Stimulated activated naive CD8-positive, alpha-beta T cell treated with anti-CD3 and anti-CD28 coated beads, Interleukin-15, Interleukin-2, amounts not matched to agents 100 U/mL and 50 U/mL, for 24 hours (primary cell): ENCODE measurements at places on chromosomes 5 and 9.

- no peak for DNase-seq
Measured at GRCh38 chr5:95738072-95738471, 6.9 kb downstream of the RHOBTB3 start.

DNA sequence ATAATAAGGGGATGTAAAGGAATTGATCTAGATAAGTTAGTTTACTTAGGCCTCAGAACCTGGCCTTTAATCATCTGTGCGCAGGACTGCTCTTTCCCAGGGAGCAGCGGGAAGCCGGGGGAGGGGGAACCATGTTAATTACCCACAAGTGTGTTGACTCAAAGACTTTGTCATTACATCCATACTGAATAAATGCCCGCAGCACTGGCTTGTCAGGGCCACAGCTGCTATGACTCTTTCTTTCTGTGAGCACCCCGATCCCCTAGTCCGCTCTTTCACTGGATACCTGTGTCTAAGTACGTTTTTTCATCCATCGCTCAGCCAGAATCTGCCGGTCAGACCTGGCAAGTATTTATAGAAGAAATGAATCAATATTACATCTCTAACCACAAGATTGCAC is 249.3 kb upstream of the DMRT1 start:
- no peak for DNase-seq

DNA sequence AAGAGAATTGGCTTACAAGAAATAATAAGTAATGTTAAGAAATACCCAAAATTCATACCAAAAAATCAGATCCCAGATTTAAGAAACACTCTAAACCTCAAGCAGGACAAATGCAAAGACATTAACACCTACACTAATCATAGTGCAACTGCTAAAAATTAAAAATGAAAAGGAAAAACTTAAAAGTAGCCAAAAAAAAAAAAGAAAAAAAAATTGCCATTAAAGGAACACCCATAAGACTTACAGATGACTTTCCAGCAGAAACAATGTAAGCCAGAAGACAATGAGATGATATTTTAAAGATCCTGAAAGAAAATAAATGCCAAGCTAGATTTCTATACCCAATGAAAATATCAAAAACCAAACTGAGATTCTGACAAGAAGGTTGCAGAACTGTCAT is 101.5 kb downstream of the DENND1A start:
- DNase-seq = no peak

- DNase-seq = no peak
Measured at GRCh38 chr5:130520211-130520610, 615.9 kb downstream of the CHSY3 start.

- DNase-seq = no peak
Measured at GRCh38 chr9:98253565-98253964, 1.9 kb downstream of the TBC1D2 start.

DNA sequence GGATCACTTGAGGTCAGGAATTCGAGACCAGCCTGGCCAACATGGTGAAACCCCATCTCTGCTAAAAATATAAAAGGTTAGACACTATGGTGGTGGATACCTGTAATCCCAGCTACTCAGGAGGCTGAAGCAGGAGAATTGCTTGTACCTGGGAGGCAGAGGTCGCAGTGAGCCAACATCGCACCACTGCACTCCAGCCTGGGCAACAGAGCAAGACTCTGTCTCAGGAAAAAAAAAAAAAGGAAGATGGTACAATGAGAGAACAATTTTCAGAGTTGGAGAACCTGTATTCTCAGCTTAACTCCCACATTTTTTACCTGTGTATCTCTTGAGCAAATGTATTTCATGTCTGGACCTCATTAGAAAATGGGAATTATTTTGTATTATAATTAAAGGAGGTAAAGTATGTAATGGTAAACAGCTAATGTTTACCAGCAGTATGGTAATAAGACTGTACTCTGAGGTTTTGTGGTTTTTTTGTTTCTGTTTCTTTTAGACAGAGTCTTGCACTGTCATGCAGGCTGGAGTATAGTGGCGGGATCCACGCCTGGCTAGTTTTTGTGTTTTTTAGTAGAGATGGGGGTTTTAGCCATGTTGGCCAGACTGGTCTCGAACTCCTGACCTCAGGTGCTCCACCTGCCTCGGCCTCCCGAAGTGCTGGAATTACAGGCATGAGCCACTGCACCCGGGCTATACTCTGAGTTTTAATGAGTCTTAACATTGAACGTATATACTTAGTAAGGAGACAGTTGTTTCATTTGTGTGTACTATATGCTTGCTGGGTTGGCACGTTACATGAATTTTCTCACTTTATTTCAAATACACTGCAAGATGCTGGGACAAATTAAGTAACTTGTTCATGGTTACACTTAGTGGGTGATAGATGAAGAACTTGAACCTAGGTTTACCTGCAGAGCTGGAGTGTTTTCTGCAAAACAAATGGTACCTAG is 16.2 kb downstream of the UHRF2 start:
- peak; percentile 13 for DNase-seq

DNA sequence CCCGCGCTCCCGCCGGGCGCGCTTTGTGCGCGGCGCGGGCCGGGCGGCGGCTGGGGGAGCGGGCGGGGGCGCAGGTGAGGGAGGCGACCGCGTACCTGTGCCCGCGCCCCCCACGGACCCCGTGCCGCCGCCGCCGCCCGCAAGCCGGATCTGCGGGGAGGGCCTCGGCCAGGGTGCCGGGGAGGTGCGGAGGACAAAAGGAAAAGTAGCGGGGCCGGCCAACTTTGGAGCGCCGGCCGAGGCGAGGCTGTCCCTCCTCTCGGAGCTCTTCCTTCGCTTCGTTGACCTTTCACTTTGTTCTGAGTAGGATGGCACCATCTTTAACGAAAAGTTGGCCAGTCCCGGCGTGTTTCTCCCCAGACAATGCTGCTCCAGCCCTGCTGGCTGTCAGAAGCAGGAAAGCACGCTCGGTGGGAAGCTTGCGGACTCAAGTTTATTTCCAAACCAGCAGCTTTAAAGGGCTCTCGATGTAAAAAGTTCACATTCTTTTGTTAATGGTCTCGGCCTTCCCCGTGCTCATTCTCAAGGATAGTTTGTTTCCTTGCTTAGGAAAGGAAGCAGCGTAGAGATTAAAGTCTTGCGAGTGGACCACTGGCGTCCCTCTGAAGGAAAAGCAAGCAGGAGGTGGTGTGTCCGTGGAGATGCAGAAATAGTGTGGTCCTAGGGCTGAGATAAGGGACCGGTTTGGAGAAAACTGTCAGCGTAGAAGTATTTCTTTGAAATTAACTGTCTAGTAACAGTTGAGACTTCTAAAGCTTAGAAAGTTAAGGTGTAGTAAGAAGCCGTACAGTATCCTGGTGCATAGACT is 639 bp downstream of the EHMT1 start:
- peak; percentile 51 for DNase-seq

- DNase-seq = no peak
Measured at GRCh38 chr5:6396836-6397535, 18.6 kb upstream of the MED10 start.

DNA sequence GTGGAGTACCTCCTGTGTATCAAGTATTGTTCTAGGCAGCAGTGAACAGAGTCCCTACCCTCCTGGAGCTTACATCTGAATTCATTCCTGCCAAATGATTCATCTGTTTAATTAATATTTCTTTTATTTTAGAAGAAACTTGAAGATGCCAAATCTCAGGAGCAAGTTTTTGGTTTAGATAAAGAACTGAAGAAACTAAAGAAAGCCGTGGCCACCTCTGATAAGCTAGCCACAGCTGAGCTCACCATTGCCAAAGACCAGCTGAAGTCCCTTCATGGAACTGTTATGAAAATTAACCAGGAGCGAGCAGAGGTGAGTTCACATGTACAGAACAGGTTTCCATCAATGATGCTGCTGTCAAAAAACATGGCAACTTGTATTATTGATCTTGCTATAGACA is 57.9 kb downstream of the RAB14 start:
- DNase-seq = no peak

DNA sequence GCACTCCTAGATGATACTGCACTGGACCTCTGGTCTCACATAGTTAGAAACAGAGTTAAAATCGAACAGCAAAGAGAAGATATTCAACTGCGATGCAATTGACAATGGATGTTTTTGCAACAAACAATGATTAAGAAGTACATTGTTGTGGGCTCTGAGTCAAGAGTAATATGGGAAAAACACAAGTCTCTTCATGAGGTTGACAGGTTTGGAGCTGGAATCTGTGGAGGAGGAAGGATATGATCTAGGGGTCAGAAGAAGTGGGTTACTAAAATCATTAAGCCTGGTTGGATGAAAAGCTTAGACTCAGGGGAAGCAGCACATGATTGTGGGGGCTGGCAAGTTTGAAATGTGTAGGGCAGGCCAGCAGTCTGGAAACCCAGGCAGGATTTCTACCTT is 53.1 kb downstream of the PDCD1LG2 start:
- no peak for DNase-seq

- no peak for DNase-seq
Measured at GRCh38 chr5:74363603-74364205, 276.8 kb downstream of the ENC1 start.

DNA sequence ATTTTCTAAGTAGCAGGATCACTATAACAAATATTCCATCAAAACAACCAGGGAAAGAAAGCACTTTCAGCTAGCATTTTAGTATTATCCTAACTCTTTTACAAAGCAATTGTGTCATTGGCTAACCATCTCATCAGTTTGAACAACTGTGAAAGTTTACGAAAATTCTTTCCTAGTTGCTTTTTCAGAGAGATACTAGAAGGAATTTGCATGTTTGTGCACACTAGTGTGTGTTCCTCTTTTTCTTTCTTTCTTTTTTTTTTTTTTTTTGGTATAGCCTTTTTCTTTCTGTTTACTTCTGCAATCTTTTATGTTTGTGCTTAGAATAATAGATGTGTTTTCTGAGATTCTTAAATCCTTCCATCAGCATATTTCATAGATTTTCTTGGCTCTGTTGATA is 124.7 kb upstream of the SEMA6A start:
- DNase-seq = no peak

GRCh38 chr9:95754533-95755420 is 120.7 kb upstream of the ERCC6L2 start:
- DNase-seq = no peak

DNA sequence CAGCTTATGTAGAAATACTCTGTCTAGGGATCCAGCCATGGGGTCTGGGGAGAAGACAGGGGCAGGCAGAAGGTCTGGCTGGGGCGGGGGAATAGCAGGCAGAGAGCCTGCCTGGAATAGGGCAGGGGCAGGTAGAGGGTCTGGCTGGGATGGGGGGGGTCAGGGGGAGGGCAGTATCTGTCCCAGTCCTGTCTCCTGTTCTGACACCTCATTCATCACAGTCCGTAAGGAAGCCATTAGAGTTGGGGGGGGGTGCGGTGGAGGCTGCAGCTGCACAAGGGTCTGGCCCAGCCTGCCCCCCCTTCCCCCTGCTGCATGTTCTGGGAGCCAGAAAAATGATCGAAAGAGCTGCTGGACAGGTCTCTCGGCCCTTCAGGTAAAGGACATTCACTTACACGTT is 32.6 kb downstream of the CNTFR start:
- no peak for DNase-seq

DNA sequence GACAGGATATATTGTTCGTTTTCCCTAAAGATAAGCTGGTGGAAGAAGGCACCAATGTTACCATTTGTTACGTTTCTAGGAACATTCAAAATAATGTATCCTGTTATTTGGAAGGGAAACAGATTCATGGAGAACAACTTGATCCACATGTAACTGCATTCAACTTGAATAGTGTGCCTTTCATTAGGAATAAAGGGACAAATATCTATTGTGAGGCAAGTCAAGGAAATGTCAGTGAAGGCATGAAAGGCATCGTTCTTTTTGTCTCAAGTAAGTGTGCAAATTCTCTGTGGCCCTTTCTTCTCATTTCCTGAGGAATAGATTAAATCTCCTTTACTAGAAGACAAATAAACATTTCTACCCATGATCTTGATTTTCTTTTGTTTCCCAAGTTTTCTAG is 38.0 kb downstream of the OSMR start:
- DNase-seq = no peak

GRCh38 chr9:81393985-81394811 is 295.1 kb downstream of the TLE1 start:
- no peak for DNase-seq

DNA sequence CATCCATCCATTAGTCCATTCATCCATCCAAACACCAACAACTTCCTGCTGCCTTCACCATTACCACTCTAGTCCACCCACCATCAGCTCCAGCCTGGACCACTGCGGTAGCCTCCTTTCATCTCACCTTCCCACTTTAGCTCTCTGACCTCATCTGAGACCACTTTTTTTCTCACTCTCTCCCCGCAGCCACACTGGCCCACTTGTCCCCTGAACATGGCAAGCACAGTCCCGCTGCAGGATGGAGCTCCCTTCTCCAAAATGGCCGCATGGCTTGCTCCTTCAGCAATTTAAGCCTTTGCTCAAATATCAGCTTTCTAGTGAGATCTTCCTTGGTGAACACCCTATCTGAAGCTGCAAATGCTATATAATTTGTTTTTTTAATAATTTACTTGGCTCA is 11.1 kb downstream of the CSF1R start:
- DNase-seq = no peak

DNA sequence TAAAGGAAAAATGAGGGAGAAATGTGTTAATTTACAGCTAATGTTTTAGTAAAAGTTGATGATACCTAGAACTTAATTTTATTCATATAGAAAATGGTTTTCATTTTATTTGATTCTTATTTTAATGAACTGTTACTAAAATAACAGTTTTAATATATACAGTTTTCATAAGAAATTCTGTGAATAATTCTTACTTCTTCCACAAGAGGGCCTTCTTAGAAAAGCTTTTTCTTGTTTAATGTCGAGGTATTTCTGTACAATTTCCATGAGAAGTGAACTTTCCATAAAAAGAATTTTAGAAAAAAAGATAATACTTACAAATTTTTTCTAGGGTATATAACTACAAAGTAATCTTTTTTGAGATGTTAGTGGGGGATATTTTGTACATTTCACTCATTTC is 73.9 kb downstream of the KLF9 start:
- no peak for DNase-seq

DNA sequence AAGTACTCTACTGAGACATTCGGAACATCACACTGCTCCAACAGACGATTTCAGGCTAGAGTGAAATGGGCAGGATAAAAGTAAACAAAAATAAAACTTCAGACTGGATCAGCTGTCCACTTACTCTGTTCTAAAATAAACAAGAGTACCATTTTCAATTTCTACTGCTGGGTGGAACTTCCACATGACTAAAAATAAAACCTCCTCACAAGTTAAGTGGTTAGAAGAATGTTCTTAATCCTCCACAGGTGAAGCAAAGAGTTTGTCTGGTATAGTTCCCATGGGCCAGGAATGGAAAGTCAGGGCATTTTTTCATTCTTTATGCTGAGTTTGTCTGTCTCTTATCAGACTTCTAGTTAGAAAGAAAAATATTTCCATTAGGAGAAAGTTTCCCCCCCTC is 15.7 kb downstream of the NUDT12 start:
- no peak for DNase-seq

DNA sequence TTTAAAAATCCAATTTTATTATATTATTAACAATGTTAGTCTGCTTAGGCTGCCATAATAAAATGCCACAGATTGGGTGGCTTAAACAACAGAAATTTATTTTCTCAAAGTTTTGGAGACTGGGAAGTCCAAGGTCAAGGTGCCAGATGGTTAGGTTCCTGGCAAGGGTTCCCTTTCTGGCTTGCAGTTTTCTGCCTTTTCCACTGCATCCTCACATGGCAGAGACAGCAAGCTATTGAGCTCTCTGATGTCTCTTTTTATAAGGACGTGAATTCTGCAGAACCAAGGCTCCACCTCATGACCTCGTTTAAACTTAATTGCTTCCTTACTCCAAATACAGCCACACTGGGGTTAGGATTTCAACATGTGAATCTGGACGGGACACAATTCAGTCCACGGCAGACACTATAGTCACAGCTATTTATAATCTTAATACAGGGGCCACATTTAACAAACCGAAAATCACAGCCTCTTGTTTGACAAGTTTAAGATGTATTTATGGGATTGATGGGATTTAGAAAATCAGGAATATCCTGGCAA is 174.9 kb upstream of the PUM3 start:
- no peak for DNase-seq

GRCh38 chr5:126182971-126183695 is 240.1 kb upstream of the GRAMD2B start:
- DNase-seq = no peak
